ENCODE measurements at places on chromosomes 16 and 17.

DNA sequence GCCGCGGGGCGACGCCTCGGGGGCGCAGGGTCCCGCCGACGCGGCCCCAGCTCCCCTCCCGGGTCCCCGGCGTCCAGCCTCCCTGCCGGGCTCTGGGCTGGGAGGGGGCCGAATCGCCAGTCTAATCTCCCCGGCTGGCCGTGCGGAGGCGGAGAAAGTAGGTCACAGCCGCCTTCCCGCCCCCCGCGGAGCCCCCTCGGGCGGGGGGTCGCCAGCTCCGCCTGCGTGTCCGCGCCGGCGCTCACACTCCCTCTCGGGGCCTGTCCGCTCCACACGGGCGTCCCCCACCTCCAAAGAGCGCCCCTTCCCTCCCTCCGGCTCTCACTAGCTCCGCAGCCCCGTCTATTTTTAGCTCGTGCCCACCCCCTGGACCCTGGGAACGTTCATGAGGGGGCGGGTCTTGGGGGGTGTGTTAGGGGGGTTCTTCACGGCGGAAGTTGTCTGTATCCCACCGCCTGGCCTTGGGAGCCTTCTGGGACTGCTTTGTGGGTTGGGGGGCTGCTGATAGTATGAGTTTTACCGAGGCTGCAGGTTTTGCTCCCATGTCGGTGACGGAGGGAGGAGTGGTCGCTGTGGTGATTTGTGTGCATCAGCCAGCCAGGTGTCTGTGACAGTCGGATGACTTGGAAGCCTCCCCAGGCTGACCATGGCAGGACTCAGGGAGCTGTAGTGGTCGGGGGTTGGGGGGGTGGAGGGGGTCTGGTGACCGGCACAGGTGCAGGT lies 1.1 kb downstream of the ATP1B2 start:
- peak; percentile 31 for DNase-seq

DNA sequence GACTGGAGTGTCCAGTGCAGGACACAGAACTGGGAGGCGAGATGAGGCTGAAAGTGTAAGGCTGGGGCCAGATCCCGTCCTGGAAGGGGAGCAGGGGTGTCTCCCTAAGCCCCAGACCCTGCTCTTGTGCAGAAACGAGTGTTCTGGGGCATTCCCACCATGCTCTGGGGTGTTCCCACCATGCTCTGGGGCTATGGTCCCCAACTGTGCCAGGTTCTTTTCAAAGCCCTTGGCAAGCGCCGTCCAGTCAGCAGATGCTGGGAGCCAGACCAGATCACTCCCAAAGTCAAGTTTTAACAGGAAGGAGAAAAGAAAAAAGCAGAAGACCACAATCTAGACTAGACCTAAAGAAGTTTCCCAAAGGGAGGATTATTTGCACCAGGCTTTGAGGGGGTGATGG lies 2.5 kb downstream of the TAX1BP3 start:
- no peak for DNase-seq

GRCh38 chr16:30722916-30723315 lies 23.9 kb downstream of the SRCAP start:
- DNase-seq: no peak

DNA sequence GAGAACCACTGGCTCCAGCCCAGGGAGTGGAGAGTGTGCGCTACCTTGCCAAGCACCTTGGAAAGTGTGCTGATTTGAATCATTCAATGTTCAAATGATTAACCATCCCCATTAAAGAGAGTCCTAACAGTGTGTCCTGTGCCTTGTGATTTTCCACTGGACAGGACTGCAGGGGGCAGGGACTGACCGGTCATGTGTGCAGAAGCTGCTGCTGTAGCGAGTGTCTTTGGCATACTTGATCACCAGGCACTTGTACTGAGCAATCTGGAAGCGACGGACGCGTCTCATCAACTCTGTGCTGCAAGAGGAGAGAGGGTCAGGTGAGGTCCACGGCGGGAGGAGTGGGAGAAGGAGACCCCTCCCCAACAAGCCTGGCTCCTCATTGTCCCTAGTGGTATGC lies 2.0 kb downstream of the TK1 start:
- no peak for DNase-seq

- DNase-seq: peak; percentile 72
Observed at GRCh38 chr17:491086-492021, 138.7 kb upstream of the RPH3AL start.

- DNase-seq: no peak
Observed at GRCh38 chr17:62611728-62612127, 15.7 kb upstream of the MRC2 start.

DNA sequence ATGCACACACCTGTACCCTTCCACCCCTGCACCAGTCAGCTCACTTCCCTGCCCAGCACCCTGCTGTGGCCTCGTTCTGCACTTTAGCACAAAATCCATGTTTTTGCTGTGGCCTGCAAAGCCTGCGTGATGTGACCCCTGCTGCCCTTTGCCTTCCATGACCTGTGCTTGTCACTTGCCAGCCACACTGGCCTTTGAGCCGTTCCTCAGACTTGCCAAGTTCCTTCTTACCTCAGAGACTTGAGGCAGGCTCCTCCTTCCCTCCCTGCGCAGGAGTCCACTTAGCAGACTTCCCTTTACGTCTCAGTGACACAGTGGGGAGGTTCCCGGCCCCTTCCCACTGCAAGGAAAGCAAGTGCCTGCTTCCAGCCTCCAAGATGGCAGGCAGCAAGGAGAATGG lies 134.7 kb downstream of the SNX29 start:
- no peak for DNase-seq

DNA sequence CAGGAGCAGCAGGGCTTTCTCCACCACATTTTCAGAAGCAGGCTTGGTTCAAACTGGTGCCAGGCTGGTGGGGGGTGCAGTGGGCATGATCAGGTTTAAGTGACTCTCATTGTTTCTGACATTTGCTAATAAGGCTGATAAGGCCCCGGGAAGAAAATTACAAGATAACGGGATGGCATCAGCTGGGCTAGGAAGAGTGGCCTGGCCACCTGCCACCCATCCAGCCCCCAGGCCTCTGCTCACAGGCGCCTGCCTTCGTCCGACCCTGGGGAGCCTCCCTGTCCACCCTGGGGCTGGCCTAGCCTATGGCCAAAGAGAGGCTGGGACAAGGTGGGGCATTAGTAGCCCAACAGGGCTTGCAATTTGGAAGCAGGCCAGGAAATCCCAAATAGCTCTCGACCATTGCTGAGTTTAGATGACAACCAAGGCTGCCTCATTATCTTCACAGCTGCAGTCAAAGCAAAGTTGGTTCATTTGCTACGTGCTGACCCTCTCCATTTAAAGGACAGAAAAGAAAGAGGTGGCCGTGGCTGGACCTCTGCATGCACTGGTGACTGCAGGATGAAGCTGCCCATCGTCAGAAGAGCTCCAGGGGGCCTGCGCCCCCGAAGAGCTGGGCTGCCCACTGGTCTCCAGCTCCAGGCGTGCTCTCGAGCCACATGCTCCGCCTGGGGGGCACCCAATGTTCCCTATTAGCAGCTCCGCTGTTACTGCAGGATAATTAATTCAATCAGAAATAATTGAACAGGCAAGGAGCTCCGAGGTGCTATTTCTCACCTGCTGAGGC lies 44.9 kb downstream of the PEMT start:
- DNase-seq: no peak

DNA sequence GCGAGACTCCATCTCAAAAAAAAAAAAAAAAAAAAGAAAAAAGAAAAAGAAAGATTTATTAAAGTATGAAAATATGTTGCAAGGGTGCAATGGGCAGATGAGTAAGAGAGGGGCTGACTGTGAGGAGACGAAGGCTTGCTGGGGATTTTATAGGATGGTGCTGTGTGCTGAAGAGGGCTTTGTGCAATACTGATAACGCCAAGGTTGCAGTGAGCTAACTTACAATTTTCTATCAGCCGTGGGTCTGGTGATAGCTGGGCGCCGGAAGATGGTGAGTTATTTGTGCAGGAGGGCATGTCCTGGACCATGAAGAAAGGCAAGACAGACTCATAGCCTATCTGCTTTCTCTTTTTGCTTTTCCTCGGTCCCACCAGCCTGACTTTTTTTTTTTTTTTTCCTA lies 281.1 kb downstream of the MAP2K6 start:
- DNase-seq: no peak

GRCh38 chr17:17298108-17298507 lies 5.1 kb upstream of the NT5M start:
- DNase-seq: no peak

DNA sequence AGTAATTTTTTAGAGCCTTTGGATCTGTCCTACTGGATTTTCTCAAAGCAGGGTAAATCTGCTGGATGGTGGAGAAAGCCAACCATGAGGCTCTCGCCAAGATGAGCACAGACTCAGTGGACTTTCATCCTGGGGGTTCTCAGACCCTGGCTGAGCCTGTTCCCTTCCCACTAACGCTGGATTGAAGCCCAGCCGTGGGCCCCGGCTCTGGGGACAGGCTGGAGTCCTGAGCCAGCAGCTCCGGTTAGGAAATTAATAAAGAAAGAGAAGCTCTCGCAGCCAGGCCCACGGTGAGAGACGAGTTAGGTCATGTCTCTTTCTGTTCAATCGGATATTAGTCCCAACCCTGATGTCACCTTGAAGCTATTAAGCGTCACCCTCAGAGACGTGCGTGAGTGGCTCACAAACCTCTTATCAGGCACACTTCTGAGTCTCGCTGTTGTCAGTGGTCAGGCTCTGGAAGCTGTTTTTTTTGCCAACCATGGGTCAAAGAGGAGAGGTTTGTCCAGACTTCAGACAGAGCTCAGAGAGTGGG lies 27.1 kb downstream of the MEOX1 start:
- no peak for DNase-seq

DNA sequence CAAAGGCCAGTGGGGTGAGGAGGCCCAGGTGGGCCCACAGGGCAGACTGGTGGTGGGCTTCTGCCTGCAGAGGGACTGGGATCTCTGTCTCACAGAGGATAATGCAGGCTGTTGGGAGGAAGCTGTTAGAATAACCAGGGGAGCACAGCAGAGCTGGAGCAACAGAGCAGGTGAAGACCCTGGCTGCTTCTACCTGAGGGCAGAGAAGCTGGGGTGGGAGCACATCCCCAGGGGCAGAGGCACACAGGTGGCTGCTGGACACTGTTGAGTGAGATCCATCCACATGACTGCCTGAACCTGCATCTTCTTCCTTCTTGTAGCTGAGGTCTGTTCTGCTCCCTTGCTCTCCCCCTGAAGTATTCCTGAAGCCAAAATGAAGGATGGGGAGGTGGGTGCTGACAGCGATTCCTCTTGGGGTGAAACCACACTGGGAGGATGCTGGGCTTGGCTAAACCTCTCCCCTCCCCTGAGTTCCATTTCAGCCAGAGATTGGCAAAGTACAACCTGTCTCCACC lies 1725.0 kb downstream of the TP53TG3F start:
- DNase-seq: no peak

DNA sequence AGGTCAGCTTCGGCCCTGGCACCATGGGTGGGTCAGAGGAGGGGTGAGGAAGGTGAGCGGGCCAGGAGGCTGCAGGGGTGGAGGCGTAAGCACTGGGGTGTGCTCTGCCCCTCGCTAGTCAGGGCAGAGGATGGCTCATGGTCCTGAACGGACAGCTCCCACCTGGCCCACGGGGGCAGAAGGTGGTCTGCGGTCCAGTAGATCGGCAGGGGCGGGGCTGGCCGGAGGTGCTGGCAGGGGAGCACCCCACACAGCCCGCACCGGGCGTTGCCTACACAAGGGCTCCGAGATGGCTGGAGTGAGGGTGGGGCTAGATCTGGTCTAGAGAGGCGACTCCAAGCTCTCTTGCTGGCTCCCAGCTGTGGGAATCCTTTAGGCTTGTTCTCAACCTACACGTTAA lies 8.2 kb downstream of the NPTX1 start:
- DNase-seq: no peak

- no peak for DNase-seq
Observed at GRCh38 chr17:76530095-76530723, 7.3 kb downstream of the CYGB start.

GRCh38 chr16:54285414-54286089 lies 1.0 kb downstream of the IRX3 start:
- DNase-seq: no peak

DNA sequence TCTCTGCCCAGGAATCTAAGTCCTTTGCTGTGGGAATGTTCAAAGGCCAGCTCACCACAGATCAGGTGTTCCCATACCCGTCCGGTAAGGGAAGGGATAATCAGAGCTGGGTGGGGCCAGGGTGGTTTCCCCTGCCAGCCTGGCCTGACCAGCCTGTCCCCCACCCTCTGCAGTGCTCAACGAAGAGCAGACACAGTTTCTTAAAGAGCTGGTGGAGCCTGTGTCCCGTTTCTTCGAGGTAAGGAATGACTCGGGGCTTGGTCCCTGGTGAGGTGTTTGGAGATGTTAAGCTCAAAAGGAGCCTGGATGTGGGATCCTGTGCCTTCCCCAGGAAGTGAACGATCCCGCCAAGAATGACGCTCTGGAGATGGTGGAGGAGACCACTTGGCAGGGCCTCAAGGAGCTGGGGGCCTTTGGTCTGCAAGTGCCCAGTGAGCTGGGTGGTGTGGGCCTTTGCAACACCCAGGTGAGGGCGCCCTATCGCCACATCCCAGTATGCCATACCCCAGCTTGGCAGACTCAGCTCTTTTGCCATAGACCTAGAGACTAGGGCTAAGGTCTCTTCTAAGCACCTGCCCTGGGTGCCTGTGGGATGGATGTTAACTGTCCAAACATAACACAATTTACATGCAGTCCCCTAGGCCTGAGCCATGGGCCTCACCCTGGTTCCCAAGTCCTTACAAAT lies 997 bp downstream of the ACADVL start:
- peak; percentile 70 for DNase-seq

GRCh38 chr16:68367030-68367429 lies 56.2 kb downstream of the PRMT7 start:
- DNase-seq: no peak

GRCh38 chr16:19162085-19162484 lies 6.0 kb upstream of the SYT17 start:
- no peak for DNase-seq

DNA sequence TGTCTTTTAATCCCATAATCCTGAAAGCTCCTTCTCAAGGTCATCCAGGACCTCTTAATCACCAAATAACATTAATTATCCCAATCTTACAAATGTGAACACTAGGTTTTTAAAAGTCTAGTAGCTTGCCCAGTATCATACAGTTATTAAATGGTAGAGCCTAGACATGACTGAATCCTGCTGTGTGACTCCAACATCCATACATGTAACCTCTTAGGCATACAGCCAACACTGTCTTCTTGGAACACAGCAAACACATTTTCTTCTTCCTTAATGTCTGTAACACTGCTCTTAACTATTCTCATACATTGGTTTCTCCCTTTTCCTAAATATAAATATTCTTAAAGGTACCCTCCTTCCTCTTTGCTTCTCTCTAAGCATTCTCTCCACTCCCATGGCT lies 13.7 kb downstream of the BRIP1 start:
- DNase-seq: no peak

- no peak for DNase-seq
Observed at GRCh38 chr17:78214706-78215061, 631 bp downstream of the BIRC5 start.

DNA sequence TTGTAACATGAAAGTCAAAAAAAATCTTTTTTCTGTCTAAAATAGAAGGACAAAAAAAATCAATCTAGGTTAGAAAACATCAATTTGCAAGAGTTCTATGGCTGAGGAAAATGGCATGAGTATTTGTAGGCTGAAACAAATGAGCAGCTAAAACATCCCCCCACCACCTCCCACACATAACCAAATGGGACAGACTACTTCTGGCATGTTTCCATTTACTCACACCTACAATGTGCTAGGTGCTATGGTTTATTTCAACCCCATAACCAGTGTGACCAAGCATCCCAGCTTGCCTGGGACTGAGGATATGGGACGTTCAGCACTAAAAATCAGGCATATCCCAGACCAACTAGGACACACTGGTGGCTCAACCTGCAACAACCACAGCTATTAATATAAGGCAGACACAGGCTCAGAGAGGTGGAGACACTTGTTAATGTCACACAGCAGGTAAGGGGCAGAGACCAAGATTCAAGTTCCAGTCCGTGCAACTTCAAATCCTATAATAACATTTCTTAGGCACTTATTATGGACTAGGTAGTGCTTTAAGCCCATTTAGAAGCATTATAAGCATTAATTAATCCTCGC lies 96.0 kb downstream of the XYLT1 start:
- no peak for DNase-seq
